Fibroblast of skin of left biceps (primary cell): ENCODE measurements at places on chromosomes 1 and 21.

DNA sequence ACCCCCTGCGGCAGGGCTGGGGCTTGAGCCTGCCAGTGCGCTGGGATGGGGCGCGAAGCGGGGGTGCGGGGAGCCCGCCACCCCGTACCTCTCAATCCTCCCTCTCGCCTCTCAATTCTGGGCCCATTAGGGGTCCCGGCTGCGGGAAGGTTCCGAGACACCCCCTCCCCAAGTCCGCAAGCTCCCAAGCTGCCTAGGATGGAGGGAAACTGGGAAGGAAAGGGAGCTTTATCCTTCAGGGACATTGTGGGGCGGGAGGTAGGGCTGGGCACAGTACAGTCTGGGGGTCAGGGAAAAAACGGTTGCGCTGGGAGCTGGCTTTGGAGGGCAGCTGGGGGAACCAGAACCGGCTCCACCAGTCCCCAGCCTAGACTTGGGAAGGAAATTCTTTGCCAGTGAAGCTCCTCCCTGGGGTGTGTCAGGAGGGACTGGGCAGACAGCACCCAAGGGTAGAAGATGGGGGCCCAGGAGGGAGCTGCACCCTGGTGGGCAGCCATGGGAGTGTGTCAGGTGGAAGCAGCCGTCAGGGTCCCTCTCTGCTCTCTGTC lies 904 bp downstream of the GJB3 start:
- DNase-seq = no peak

DNA sequence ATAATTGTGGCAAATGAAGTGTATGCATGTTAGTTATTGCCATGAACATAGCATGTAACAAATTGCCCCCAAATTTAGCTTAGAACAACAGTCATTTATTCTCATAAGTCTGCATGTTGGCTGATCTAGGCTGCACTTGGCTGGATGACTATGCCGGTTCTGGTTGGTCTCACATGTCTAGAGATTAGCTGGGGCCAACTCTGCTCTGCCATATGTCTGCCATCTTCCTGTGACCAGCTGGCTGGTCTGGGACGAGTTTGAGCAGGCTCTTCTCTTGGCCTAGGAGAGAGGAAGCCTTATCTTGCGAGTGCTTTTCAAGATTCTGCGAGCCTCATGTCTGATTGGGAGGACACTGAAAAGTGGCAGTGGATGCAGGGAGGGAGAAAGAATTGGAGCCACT lies 198.3 kb upstream of the FAM78B start:
- no peak for DNase-seq

- DNase-seq = no peak
Observed at GRCh38 chr1:70671006-70671405, 259.9 kb downstream of the CTH start.

DNA sequence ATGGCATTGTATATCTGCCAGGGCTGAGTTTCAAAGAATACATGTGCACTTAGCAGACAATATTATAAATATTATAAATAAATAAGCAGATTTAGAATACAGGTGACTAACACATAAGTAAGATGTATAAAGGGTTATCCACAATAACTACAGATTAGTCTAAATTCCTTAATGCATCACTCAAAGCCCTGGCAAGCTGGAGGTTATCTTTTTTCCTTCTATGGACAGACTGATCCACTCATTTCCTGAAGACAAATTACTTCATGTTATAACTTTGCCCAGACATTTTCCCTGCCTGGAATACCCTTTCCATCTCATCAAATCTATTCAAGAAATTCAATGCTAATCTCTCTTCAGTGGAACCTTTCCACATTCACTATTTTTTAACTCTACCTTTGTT lies 38.8 kb downstream of the LUZP1 start:
- no peak for DNase-seq

DNA sequence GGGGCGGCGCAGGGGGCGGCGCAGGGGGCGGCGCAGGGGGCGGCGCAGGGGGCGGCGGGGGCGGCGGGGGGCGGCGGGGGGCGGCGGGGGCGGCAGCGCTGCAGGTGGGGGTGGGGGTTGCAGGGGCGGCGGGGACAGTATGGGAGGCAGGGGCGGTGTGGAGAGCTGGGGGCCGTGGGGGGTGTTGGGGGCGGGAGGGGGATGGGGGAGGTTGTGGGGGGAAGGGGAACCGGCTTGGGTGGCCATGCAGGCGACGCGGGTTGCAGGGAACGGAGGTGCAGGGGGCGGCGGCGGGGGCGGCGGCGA lies 13.0 kb upstream of the SLC19A1 start:
- DNase-seq = no peak

GRCh38 chr21:42734323-42734971 lies 81.0 kb downstream of the PDE9A start:
- DNase-seq = no peak

DNA sequence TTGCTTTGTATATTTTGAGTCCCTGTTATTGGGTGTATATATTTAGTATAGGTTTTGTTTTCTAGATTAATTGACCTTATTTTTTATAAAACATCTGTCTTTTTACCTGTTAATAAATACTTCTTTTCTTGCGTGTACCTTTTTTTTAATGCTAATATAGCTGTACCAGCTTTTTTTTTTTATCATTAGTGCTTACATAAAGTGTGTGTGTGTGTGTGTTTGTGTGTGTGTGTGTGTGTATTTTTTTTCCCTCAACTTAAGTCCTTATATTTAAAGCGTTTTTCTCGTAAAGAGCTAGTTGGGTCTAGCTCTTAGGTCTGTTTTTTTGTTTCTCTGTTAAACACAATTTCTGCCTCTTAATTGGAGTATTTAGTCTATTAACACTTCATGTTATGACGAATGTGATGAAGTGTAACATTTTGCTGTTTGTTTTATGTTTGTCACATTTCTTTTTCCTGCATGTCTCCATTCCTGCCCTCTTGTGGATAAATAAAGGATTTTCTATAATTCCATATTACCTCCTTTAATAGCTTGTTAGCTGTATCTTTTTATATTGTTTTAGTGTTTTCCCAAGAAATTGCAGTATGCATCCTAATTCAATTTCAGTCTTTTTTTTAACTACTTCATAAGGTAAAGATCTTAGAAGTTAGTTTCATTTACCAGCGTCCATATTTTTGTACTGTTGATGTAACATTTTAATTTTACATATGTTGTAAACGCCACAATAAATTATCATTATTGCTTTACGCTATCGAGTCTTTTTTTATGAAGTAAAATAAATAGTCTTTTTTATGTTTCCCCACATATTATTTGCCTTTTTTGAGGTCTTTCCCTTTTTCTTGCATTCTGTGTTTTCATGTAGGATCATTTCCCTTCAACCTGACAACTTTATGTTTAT lies 4.3 kb downstream of the PRMT2 start:
- no peak for DNase-seq

DNA sequence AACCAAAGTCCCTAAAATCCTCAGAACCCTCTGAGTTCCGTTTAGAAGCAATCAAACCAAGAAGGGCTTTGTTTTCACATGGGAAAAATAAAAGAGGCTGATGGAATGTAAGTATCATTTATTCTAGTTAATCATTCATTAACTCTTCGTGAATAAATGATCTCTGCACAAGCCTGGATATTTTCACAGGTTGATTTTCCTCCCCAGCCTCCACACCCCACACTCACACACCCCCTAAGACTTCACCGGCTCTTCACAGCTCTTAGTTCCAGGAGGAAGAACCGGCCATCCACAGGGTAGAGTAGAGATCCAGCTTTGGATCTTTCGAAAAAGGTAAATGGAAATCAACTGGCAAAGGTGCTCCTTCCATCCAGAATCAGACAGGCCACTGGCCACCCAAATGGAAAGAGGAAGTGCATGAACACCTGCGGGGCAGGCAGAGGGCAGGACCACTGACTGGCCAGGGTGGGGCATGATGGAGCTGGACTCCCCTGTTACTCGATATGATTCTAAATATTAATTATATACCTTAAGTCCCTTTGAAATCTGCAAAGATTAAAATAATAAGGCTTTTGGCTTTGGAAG lies 10.0 kb downstream of the C1orf198 start:
- no peak for DNase-seq

DNA sequence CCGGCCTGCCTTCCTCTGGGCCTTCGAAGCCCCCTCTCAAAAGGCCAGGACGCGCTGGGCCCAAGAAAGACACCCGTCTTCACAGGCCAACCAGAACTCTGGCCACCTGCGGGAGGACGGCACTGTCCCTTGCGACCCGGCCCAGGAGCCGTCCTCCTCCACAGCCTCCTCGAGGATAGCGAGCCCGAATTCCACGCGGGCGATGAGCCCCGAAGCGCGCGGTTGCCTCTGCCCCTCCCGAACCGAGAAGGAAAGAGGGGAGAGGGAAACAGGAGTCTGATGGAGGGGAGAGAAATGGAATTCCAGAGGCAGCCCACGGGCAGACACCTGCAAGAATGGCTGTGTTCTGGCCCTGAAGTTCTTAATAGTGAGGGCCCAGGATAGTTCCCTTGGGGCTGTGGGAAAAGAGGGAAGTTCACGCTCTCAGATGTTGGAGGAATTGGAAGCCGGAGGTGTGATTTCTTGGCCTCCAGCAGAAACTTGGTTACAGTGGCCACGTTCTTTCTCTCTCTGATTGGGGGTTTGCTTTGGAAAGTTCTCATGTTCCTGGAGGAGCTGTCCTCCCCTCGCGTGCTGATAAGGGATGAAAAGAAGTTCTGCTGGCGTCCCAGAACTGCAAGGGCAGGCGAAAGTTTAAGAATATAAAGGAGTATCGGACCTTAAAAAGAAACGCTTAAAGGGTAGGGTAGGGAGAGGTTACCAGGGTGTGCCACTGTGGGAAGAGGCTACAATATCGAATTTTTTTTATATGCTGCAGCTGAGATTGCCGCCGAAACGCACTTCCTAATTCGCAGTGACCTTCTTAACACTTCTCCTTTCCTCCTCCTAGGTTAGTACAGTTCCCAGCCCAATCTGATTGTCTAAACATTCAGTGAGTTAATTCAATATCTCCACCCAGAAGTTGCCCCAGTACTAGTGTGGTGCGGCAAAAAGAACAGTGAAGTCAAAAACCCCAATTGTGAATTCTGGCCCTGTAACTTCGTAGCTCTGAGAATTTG lies 5.8 kb upstream of the SLC44A5 start:
- DNase-seq = no peak

- DNase-seq = no peak
Observed at GRCh38 chr1:208233546-208233945, 10.6 kb downstream of the PLXNA2 start.

- peak; percentile 66 for DNase-seq
Observed at GRCh38 chr1:177082855-177083693, 81.4 kb downstream of the ASTN1 start.

DNA sequence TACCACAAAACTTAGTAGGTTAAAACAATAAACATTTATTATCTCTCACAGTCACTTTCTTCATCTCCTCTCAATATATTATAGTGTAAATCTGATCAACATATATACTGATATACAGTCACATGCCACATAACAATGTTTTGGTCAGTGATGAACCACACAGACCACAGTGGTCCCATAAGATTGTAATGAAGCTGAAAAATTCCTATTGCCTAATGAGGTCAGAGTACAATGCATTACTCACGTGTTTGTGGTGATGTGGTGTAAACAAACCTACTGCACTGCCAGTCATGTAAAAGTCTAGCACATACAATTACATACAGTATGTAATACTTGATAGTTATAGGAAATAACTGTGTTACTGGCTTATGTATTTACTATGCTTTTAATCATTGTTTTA lies 30.1 kb downstream of the OLFML3 start:
- DNase-seq = no peak

DNA sequence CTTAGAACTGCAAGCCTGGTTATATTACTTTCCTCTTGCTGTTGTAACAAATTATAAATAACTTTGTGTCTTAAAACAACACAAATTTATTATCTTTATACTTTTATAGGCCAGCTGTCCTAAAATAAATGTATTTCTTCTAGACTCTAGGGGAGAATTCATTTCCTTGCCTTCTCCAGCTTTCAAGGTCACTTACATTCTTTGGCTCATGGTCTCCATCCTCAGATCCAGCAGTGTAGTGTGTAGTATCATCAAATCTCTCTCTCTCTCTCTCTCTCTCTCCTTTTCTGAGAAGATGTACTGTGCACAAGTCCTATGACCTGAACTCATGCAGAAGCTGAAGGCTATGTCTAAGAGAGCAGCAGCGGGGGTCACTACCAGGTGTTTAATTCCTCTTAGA lies 1510.6 kb downstream of the MRPL39 start:
- DNase-seq = no peak

DNA sequence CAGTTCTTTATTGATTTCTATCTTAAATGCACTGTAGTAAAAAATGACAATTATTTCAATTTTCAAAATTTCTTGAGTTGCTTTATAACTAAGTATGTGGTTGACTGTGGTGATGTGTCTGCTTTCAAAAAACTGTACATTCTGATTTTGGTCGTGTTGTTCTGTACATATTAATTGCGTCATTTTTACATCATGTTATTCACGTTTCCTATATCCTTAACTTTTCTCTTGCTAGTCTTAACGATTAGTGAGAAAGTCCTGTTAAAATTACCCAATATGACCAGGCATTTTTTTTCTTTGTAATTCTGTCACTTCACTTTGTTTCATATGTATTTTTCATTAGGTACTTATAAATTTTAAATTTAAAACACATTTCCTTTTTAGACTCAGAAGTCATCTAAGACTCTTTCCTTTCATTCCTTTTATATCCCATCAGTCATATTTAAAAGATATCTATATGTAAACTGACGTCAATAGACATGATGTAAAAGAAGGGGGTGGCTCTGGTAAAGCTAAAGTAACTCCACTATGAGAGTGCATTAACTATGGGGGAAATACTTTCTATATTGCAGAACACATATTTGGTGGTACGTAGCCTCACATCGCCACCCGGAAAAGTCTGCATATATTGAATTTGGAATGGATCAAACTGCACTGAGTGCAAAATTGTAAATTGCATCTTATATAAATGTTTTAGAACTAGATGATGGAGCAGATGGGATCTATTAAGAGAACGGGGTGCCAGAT lies 1.1 kb upstream of the COA6 start:
- DNase-seq = no peak

- DNase-seq = no peak
Observed at GRCh38 chr1:57638239-57638638, 214.4 kb upstream of the DAB1 start.

GRCh38 chr1:200245473-200245872 lies 164.4 kb downstream of the ZNF281 start:
- no peak for DNase-seq

DNA sequence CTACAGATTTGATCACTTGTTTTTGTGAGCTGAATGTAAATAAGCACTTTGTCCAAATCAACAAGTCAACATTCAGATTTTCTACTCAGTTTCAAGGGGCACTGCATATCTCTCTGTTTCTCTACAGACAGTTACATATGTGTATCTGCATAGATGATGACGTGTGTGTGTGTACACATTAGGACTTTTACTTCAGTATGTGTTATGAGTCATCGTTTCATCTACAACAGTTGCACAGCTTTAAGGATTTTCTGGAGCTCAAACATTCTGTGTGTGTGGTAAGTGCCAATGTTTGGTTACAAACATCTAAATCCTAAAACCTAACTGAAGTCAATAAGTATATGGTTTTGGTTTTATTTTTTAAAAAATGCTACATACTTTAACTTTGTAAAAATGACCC lies 494.5 kb upstream of the PBX1 start:
- no peak for DNase-seq

DNA sequence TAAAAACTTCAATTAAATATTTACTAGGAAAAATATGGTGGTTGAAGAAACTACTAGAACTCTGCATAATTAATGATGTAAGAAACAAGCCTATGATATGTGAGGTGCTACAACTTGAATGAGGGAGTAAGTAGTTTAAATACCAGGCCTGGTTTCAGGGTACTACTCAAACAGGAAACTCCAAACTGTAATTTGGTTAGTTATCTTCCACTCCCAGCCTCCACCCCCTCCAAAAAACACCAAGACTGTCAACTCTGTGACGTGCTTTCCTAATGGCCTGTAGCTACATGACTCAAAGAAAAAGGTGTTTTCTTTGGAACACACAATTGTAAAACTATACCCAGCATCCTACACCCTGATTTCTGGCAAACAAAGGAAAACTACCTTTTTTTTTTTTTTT lies 55.9 kb upstream of the RCC1 start:
- no peak for DNase-seq

- no peak for DNase-seq
Observed at GRCh38 chr1:161225178-161225533, 704 bp upstream of the TOMM40L start.
